Amniotic stem cell (primary cell): ENCODE measurements at places on chromosomes 6 and 20.

DNA sequence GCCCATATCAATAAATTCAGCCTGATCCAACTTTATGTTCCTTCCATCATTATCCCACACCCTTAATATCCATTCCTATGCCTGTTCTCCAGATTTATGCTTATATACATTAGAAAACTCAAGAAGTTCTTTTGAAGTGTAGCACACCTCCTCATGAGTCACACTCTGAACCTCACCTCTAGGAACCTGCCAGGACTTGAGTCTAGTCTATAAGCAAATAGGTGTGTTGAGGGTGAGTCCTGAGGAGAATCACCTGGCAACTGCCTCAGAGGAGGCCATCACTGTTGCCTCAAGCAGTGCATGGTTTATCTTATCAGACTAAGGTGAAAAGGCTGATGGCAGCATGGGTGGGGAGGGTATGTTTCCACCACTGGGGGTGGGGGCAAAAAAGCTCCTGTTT is 496.7 kb downstream of the C6orf118 start:
- DNase-seq = no peak

GRCh38 chr20:9535449-9535848 is 21.1 kb downstream of the LAMP5 start:
- no peak for DNase-seq

DNA sequence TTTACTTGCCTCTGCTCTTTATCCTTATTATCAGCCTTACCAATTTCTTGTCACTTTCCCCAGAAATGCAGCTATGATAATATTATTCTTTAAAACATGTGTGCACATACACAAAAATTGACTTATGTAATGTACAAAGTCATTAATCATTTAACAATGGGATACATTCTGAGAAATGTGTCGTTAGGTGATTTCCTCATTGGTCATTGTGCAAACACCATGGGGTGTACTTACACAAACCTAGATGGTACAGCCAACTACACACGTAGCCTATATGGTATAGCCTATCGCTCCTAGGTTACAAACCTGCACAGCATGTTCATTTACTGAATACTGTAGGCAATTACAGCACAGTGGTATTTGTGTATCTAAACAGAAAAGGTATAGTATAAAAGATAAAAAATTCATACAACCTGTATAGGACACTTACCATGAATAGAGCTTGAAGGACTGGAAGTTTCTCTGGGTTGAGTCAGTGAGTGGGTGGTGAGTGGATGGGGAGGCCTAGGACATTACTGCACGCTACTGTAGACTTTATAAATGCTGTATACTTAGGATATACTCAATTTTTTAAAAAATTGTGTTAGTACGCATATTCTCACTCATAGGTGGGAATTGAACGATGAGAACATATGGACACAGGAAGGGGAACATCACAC is 56.9 kb downstream of the HIVEP1 start:
- no peak for DNase-seq

GRCh38 chr6:137783710-137784109 is 83.3 kb upstream of the TNFAIP3 start:
- no peak for DNase-seq

- no peak for DNase-seq
Observed at GRCh38 chr6:155578251-155578650, 122.6 kb upstream of the NOX3 start.

GRCh38 chr20:1479831-1480595 is 11.2 kb downstream of the SIRPB2 start:
- no peak for DNase-seq

- DNase-seq = no peak
Observed at GRCh38 chr6:4603291-4603690, 172.9 kb upstream of the CDYL start.

GRCh38 chr20:2006452-2007361 is 12.8 kb upstream of the PDYN start:
- DNase-seq = no peak

DNA sequence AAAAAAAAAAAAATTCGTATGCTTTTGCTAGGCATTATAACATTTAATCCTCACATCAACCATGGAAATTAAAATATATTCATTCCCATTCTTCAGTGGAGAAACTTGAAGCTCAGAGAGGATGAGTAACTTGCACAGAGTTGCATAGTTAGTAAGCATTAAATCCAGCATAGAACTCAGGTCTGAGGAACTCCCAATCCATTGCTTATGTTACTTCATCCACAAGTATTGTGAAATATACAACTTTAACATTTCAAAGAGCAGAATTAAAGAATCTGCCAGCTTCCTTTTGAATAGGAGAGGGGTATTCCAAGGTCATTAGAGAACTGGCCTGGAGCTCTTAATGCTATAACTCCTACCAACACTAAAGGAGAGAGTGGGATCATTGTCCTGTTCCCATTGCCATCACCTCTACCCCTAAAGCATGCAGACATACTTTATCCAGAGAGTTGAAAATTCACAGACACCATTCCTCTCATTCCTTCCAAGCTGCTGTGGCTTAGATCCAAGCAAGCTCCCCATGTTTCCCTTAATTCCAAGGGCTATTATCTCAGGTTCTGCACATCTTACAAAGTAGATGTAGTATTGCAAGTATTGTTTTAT is 91.9 kb downstream of the FLRT3 start:
- DNase-seq = no peak

- DNase-seq = no peak
Observed at GRCh38 chr20:1536893-1537730, 20.4 kb downstream of the SIRPD start.

DNA sequence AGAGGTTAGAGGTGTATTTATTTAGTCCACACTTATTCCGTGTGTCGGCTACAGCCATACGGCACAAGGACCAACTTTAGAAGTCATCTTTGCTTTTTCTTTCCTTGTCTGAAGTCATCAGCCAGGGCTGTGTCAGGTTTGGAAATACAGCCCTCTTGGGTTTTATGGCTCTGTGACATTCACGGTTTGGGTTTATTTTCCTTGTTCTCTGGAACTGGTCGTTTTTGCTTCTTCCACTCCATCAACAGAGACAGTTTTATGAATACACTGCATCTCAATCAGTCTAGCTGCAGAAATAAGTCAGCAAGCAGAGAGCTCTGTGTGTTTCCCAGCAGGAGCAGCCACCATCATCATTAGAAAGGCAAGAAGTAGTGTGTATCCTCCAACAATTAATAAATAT is 132.5 kb downstream of the TBC1D7 start:
- no peak for DNase-seq

- DNase-seq = no peak
Observed at GRCh38 chr6:150537491-150537890, 62.2 kb upstream of the PLEKHG1 start.

- DNase-seq = no peak
Observed at GRCh38 chr20:50565383-50565782, 55.2 kb downstream of the PTPN1 start.

DNA sequence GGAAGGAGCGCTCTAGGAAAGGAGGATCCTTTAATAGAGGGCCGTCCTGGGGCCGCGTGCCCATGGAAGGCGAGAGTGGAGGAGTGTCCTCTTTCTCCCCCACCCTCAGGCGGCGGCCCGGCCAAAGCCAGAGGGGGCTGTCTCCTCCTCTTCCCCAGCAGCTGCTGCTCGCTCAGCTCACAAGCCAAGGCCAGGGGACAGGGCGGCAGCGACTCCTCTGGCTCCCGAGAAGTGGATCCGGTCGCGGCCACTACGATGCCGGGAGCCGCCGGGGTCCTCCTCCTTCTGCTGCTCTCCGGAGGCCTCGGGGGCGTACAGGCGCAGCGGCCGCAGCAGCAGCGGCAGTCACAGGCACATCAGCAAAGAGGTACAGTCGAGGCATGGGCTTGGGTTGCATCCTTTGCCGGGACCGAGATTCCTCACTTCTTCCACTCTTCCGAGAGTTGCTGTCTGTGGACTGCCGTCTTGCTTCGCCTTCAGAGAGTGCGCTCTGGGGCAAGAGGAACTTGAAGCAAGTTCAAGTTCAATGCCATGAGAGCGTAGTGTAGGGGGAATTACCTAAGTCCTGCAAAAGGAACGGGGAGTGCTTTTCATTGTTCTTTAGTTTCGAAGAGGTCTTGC is at the start of gene LAMA2:
LAMA2 (plus strand) TSS at position 148 of the 621 bp plus-strand sequence; CDS start at position 256, 108 bp downstream.
- DNase-seq = peak; percentile 9

- no peak for DNase-seq
Observed at GRCh38 chr6:169991031-169991390, 239.6 kb downstream of the ERMARD start.

DNA sequence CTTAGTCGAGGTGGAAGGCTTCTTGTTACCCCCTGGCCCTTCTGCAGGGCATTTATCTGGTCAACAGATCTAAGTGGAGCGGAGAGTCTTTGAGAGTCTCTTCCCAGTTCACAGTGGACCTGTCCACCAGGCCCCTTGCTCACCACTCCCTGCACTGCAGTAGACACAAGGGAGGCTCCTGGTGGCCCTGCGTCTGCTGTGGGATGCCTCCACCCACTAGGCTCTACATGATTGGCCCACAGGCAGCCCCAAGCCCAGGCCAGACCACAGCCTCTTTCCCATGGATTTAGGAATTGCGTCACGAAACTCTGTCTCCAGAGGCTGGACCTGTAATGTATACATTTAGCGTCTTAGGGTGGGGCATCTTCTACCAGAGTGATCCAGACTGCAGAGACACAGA is 28.4 kb downstream of the TBC1D7 start:
- no peak for DNase-seq

- DNase-seq = no peak
Observed at GRCh38 chr20:34595377-34596184, 37.1 kb downstream of the MAP1LC3A start.

- DNase-seq = no peak
Observed at GRCh38 chr6:146183831-146184230, 155.0 kb downstream of the GRM1 start.
